ENCODE measurements at places on chromosomes 12 and 14. TPM values are rescaled to one million over a fixed set of nuclear protein-coding genes. Genes with fewer than 3 reads are reported as not detected.

ITGA5 gene
- total RNA-seq, result 241 TPM

RASAL1 gene
- total RNA-seq, result 0.56 TPM

DLGAP5 gene
- 32.8 TPM for total RNA-seq

RD3L gene
- total RNA-seq, result not detected

NINJ2 gene
- 0.56 TPM for total RNA-seq

ZFHX2 gene
- total RNA-seq, result 0.76 TPM

FGF23 gene
- total RNA-seq, result not detected

LARP4 gene
- total RNA-seq, result 39.7 TPM

ANO4 gene
- 0.13 TPM for total RNA-seq
